Activated T-helper 9 cell treated with anti-CD3 and anti-CD28 coated beads, Interleukin-2, amount 50 U/mL, for 16 hours (primary cell): ENCODE measurements at places on chromosomes 3 and 15.

DNA sequence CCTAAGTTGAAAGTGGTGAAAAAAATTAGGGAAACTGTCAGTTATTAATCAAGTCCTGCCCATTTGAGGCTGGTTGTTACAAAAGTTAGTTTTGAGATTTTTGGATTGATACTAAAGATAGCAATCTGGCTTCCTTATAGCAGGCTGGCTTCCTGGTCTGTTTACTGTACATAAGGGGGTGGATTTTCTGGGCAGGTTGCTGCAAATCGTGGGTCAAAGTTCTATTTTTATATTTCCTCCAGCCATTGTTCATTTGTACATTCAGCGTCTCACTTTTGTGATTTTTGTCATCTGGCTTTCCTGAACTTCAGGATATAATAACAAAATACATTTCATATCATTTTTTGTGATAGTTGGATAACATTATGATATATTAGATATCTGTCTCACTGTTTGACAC, 49.5 kb downstream of the CLDN1 start:
- DNase-seq = no peak

- DNase-seq = peak; percentile 70
These were observed 12.1 kb downstream of the VPS18 start for GRCh38 chr15:40906091-40906990.

GRCh38 chr3:188782613-188783124, 389.1 kb upstream of the TPRG1 start:
- DNase-seq = no peak

- no peak for DNase-seq
These were observed 17.5 kb upstream of the CORO2B start for GRCh38 chr15:68561171-68561900.

DNA sequence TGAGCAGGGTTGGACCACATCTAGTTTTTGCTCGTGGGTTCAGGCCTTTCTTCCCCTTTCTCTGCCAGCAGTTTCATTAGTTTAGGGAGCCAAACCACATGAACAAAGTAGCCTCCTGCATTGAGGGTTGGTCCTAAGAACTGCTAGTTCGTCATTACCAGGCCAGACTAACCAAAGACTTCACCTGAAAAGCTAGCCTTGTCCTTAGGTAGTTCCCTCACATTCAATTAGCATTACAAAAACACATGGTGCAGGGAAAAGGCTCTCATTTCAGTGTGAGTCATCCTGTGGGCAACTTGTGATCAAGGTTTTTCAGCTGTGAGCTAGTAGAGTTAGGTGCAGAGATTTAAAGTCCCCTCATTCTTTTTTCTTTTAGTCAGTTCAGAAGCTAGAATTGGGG, 279.3 kb upstream of the CTNNB1 start:
- no peak for DNase-seq

DNA sequence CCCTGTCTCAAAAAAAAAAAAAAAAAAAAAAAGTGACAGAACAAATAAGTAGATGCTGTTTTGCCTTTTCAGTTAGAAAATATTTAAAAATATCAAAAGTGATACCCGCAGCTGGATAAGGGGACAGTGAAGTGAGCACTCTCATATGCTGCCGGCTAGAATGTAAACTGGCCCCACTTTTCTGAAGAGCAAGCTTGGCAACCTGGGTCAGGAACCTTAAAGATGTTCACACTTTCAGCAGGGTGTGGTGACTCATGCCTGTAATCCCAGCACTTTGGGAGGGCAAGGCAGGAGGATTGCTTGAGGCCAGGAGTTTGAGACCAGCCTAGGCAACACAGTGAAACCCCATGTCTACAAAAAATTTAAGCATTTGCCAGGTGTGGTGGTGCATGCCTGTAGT, 17.4 kb downstream of the FSD2 start:
- no peak for DNase-seq
